ENCODE measurements at places on chromosomes 5 and 9. TPM values are rescaled to one million over a fixed set of nuclear protein-coding genes. Genes with fewer than 3 reads are reported as not detected.

The LRRC19 gene
- total RNA-seq, result under 0.01 TPM

The PHYHD1 gene
- 1.9 TPM for total RNA-seq

The SEMA6A gene
- total RNA-seq, result 71.4 TPM

The PCDHGA10 gene
- total RNA-seq, result 36.3 TPM

The KLHL3 gene
- total RNA-seq, result 24.7 TPM

The PCDHA9 gene
- 42.6 TPM for total RNA-seq

The ZMAT2 gene
- 41.9 TPM for total RNA-seq

The FBXL7 gene
- 5.0 TPM for total RNA-seq

The TLX3 gene
- total RNA-seq, result not detected

The TMOD1 gene
- 42.6 TPM for total RNA-seq

The MARCHF11 gene
- 1.3 TPM for total RNA-seq

The PHF24 gene
- 40.1 TPM for total RNA-seq

The SLC36A2 gene
- total RNA-seq, result not detected

The CARD9 gene
- total RNA-seq, result 0.63 TPM

The DMRT3 gene
- total RNA-seq, result not detected

The STPG3 gene
- not detected for total RNA-seq

The SOHLH1 gene
- not detected for total RNA-seq

The GRIN3A gene
- 6.9 TPM for total RNA-seq

The IFNK gene
- total RNA-seq, result not detected

The GARIN3 gene
- total RNA-seq, result not detected
